ENCODE measurements at places on chromosomes 5 and 9.
A peak's percentile ranks its signal among the peaks of the same experiment; 100 is the strongest.

DNA sequence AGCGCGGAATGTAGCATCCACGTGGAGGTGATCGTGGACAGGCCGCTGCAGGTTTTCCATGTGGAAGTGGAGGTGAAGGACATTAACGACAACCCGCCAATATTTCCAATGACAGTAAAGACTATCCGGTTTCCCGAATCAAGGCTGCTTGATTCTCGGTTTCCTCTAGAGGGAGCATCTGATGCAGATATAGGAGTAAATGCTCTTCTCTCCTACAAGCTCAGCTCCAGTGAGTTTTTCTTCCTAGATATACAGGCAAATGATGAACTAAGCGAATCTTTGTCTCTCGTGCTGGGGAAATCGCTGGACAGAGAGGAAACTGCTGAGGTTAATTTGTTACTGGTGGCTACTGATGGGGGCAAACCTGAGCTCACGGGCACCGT, 598 bp downstream of the PCDHA2 start:
- peak; percentile 16 for DNase-seq

DNA sequence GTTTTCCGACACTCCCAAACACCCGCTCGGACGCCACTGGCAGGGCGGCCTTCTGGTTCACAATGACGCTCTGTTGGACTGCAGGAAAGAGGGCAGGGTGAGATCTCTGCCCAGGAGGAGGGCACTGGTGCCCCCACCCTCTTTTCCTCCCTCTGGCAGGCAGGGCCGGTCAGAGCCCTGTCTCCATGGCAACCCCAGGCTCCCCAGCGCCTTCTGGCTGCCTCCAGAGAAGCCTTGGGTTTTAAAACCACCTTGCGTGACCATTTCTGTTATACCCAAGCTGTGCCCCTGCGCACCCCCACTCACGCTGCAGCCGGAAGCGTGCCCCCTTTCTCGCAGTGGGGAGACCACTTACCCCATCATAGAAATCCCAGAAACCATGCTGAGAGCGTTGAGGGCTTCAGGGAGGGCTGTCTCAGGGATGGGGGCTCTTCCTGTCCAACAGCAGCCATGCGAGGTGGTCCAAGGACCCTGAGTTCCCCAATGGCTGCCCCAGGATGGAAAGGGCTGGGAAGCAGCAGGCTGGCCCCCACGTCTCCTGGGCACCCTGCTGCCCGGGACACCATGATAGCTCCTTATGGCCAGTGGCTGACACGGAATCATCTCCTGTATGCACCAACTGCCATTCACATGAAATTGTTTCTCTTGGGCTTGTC, 7.3 kb downstream of the C9orf50 start:
- DNase-seq, result no peak

DNA sequence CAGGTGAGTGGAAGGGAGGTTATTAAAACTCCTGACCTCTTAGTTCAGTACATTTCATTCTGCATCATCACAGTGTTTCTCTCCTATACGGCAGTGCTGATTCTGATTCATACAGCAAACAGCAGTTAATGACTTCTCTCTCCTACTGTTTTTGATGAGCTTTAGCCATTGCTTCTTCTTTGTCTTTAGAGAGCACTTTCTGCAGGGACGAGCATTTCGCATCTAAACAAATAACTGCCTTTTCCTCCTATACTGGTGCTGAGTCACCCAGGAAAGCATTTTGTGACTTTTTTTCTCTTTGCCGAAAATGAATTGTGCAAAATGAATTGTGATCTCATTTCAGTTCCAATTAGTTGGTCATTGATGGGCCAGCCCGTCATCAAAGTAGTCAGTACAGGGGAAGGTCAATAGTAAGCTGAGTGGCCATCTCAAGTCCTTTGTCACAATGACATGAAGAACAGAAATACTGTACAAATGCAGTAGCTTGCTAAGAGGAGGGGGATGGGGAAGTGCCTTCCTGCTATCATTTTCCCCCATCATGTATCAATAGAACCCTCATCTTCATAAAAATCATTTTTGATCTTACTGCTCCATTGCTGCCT, 98.5 kb downstream of the INSYN2B start:
- no peak for DNase-seq

GRCh38 chr9:84151640-84152039, 171.0 kb downstream of the RMI1 start:
- DNase-seq, result no peak

GRCh38 chr9:135802876-135803419, 101.0 kb downstream of the KCNT1 start:
- no peak for DNase-seq

DNA sequence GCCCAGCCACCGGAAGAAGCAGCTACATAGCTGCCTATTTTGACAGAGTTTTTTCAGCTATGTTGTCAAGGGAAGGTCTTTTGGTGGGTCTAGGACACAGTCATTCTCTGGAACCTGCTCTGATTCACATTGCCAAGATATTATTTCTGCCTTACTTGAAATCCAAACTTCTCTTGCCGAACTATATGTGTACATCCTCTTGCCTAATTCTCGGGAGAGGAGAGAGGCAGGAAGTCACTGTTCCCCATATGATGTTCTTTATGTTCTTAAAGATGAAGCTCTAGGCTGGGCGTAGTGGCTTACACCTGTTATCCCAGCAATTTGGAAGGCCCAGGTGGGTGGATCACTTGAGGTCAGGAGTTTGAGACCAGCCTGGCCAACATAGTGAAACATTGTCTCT, 8.6 kb downstream of the TMEM252 start:
- DNase-seq, result no peak

GRCh38 chr5:5293029-5293428, 129.4 kb upstream of the ICE1 start:
- DNase-seq, result no peak

Data from HEK293T (cell line).